Common myeloid progenitor, CD34-positive (primary cell): ENCODE measurements at places on chromosomes 16 and 17.

DNA sequence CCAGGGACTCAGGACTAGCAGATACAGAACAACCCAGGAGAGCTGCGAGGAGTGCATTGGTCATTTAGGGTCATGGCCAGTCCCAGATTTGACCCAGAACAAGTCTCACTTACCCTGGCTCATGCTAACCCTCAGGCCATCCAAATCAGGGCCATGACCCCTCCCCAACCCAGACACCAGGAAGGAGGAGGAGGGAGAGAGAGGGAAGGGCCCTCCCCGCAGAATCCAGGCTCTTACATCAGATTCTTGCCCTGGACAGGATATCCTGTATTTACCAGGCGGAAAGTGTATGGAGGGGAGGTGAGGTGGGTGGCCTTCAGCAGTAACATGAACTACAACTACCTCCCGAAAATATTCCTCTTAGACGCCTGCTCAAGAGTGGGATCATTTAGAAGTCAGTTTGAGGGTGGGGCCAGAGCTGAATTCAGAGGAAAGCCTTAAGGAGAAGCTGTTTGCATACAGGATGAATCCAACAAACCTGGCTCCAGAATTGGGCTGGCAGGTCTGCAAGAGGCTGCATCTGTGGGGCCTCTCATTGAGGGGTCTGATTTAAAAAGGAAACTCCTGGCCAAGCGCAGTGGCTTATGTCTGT lies 2.1 kb downstream of the VAT1 start:
- DNase-seq, result no peak

DNA sequence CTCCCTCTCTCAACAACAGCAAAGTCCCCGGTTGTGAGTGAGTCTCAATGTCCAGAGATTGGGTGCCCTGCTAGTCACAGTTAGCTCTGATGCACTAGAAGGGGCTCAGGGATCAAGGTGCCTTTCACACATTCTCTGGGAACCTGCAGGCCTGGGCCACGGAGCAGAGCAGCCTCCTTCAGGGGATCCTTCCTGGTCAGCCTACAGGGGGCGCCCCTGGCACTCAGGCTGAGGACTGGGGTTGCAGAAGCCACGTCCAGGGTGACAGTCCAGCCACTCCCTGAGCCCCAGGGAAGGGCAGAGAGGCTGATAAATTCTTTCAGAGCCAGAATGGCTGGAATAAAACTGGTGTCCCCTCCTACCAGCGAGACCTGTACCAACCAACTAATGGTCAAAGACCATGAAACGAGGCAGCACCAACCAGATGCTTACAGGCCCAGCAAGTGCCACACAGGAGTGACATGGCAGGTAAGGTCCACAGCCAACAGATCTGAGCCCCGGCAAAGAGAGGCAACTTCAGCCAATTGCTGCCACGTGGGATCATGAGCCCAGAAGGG lies 43.5 kb downstream of the ST3GAL2 start:
- DNase-seq, result peak; percentile 53

- no peak for DNase-seq
These were observed 120.4 kb downstream of the SNX29 start for GRCh38 chr16:12096828-12097522.

- DNase-seq, result no peak
These were observed 292.2 kb downstream of the TOX3 start for GRCh38 chr16:52254746-52255145.

- DNase-seq, result no peak
These were observed 22.6 kb downstream of the PITPNC1 start for GRCh38 chr17:67399676-67400075.

GRCh38 chr16:67533024-67533560 lies 4.5 kb downstream of the RIPOR1 start:
- peak; percentile 31 for DNase-seq

DNA sequence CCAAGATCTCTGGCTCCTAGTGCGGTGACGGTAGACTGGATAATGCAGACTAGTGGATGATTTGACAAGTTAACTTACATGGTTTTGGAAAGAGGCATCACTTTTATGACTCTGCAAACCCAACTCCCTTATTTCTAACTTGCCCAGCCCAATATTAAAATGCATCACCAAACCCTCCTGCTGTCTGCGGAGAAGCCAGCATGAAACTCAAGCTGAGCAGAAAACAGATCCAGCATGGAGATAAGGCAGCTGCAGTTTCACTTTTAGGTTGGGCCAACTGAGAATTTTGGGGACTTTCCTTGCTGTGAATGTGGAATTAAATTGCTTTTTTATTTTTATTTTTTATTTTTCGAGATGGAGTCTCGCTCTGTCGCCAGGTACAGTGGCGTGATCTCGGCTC lies 27.8 kb downstream of the CDH1 start:
- DNase-seq, result peak; percentile 88

- no peak for DNase-seq
These were observed 1337.5 kb upstream of the CDH8 start for GRCh38 chr16:63373744-63374143.

GRCh38 chr16:83913245-83913633 lies 14.3 kb downstream of the MLYCD start:
- DNase-seq, result no peak

- peak; percentile 11 for DNase-seq
These were observed 14.7 kb downstream of the C16orf96 start for GRCh38 chr16:4570688-4571321.

GRCh38 chr16:6836766-6837165 lies 495.9 kb upstream of the RBFOX1 start:
- DNase-seq, result no peak

DNA sequence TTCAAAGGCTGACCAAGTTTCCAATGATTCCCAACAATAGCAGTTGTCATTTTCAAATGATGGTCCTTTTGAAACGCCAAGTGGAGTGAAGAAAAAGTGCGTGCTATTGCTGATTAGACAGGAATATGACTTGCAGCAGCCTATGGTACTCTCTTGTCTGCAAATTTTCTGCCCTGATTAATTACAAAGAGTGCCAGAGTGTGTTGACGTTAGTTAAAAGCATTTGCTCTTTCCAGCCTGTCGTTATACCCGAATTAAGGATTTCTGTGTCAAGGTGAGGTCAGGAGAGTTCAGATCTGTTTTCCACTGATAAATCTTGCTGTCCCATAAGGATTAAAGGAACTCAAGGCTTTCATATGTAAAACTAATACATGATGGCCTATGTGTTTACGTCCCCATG lies 75.0 kb upstream of the ADAMTS18 start:
- no peak for DNase-seq

GRCh38 chr17:41530062-41531048 lies 2.2 kb upstream of the KRT19 start:
- peak; percentile 8 for DNase-seq

- DNase-seq, result peak; percentile 5
These were observed 36.4 kb downstream of the KLHDC4 start for GRCh38 chr16:87729266-87729954.

- DNase-seq, result peak; percentile 88
These were observed 70.8 kb downstream of the EMP2 start for GRCh38 chr16:10509534-10510025.

- peak; percentile 56 for DNase-seq
These were observed 40.8 kb downstream of the YPEL2 start for GRCh38 chr17:59372138-59372751.

DNA sequence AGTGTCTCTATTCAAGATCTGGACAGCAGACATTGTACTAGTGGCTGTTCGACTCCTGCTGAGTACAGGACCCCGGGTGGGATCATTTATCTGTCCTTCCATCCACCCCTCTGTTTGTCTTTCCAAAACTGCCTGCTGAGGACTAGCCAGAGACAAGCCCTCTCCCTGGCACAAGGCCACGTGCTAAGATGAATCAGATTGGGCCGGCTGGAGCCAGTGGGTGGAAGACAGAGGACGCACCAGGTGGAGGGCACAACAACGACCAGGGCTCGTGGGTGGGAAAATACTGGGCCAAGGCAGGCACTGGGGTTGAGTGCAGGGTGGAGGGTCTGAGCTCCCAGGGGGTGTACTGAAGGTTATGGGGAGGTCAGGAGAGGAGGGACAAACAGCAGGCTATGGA lies 1.4 kb upstream of the CA7 start:
- DNase-seq, result no peak

DNA sequence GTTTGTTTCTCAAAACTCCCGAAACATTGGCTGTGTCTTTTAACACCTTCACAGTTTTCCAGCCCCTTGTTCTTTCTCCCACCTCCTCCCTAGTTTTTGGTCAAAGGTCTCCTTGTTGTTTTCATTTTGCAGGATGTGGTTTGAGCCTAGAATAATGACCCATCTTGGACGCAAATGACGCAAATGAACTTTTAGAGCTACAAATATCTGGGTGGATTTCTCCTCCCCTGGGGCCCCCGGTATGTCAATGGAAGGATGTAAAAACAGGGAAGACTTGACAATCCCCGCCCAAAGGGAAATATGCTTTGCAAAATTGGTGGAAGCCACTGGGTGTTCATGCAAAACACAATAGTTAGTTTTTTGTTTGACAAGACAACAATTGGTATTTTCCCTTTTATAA lies 236.0 kb upstream of the IRX3 start:
- DNase-seq, result no peak

GRCh38 chr17:80826346-80826954 lies 165.2 kb upstream of the CHMP6 start:
- DNase-seq, result no peak

DNA sequence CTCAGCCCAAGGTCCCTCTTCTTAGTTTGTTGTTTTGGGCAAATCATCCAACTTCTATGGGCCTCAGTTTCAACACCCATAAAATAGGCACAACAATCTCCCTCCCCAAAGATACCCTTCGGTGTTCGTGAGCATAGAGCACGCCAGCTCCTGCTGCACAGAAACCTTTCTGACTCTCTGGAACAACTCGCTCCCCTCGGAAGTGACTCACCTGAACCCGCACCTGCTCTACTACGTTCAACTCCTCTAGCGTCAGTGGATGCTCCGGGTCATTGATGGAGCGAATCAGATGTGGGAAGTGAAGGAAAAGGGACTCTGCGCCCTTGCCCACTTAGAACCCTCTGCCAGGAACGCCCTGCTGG lies 445 bp downstream of the CIAO2B start:
- DNase-seq, result no peak

GRCh38 chr16:87033541-87034300 lies 283.5 kb downstream of the C16orf95 start:
- no peak for DNase-seq

DNA sequence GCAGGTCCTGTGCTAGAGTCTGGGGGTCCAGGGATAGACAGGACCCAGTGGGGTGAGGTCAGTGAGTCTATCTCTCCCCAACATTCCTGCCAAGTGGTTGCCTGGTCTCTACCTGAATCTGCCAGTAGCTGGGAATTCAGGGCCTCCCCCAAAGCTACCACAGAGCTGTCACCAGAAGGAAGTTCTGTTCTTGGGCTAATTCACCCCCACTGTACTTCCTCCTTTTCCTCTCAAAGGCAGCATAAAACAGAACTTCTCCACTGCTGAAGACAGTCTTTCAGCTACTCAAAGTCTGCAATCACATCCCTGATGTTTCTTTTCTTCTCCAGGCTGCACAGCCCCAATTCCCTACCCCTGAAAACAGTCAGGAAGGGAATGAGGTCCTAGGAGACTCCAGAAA lies 8.7 kb downstream of the CAMTA2 start:
- DNase-seq, result peak; percentile 81

DNA sequence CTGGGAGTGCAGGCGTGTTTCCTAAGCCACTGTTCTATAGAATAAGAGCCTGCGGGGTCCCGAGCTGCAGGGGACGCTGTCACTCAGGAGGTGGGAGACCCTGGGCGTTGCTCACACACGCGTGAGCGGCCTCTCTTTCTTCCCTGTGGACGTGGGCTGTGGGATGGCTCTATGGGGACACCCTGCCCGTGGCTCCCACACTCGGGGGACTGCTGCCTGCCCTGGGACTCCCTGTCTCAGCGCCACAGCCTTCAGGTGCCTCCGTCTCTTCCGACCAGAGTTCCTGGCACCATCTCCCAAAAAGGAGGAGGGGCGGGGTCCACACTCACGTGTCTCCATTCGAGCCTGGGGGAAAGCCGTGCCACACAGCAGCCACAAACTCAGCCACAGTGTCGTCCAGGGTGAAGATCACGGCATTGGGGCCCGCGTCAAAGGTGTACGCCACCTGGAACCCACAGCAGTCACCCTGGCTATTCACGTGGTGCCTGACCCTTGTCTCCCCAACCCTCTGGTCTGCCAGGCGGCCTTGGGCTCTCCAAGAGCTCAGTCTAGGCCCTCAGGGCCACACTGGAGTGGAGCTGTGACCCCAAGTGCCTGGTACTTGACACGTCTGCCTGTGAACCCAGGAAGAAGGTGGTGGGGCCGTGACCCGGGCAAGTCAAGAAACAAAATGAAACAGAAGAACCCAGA lies 3.7 kb upstream of the CYBA start:
- DNase-seq, result no peak

GRCh38 chr16:79788949-79789348 lies 188.4 kb upstream of the MAF start:
- DNase-seq, result no peak

DNA sequence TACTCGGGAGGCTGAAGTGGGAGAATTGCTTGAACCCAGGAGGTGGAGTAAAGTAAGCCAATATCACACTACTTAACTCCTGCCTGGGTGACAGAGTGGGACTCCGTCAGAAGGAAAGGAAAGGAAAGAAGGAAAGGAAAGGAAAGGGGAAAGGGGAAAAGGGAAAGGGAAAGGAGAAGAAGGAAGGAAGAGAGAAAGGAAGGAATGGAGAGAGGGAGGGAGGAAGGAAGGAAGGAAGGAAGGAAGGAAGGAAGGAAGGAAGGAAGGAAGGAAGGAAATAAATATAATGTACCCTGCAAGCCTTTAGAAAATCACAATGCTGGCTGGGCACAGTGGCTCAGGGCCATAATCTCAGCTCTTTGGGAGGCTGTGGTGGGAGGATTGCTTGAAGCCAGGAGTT lies 27.3 kb downstream of the SLC5A11 start:
- no peak for DNase-seq

DNA sequence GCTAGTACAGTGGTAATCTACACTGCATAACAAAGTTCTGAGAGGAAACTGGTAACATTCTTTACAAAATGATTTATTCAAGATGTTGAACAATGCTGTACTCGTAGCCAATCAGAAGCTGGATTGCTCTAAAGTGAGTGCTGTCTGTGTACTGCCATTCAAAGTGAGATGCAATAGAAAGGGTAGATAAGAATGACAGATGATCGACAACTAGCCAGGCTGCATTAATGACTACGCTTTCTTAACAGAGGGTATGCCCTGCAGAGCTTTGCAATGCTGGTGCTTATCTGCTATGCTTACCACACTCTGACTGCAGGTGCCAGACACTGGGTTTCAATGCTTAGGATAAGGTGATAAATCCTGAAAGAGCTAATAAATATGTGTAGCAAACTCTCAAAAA lies 46.1 kb upstream of the SLC25A19 start:
- peak; percentile 45 for DNase-seq

DNA sequence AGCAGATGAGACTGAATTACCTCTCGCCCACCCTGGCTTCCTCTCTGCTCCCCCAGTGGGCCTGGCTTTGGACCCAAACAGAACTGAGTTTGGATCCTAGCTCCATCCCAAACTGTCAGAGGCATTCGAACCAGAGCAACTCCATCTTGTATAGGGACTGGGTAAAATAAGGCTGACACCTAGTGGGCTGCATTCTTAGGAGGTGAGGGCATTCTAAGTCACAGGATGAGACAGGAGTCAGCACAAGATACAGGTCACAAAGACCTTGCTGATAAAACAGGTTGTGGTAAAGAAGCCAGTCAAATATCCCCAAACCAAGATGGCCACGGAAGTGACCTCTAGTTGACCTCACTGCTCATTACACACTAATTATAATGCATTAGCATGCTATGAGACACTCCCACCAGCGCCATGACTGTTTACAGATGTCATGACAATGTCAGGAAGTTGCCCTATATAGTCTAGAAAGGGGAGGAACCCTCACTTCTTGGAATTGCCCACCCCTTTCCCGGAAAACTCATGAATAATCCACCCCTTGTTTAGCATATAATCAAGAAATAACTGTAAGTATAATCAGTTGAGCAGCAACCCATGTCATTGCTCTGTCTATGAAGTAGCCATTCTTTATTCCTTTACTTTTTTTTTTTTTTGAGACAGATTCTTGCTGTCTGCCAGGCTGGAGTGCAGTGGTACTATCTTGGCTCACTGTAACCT lies 44.4 kb downstream of the LYRM1 start:
- no peak for DNase-seq
